ENCODE measurements at places on chromosomes 2 and 18. TPM values are rescaled to one million over a fixed set of nuclear protein-coding genes. Genes with fewer than 3 reads are reported as not detected.

Gene SPHKAP
- total RNA-seq = not detected

Gene REG3G
- not detected for total RNA-seq

Gene MARCHF4
- total RNA-seq = 0.17 TPM

Gene ASAP2
- 80.8 TPM for total RNA-seq

Gene DOK6
- not detected for total RNA-seq

Gene LBX2
- total RNA-seq = not detected

Gene PROKR1
- total RNA-seq = not detected

Gene PCARE
- not detected for total RNA-seq

DNA sequence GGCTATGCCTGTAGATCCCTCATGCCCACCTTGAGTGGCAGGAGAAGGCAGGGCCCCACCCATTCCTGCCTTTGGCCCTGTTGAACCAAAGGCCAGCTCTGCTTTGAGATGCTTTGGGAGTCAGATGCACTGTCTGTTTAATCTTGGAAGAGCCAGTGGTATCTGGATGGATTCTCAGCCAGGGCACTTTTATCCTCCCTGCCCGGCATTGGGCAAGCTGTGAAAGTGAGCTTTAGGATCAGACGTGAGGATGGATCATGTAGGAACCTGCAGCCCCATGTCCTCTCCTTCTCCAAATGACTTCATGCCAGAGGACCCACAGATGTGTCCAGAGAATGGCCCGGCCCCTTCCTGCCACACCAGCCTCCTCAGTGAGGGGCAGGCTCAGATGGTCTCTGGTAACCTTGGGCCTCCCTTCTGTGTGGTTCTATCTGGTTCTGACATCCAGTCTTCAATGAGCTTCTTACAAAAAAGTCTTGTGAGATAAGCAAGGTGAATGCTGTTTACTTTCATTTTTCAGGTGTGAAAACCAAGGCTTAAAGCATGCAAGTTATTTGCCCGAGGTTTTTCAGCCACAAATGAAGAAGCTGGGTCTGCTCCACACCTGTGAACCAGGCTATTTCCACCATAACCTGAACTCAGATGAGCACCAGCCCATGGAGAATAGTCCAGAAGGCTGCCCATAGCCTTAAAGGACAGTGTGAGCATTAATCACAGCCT is 123.8 kb downstream of the KCTD1 start:
- no peak for DNase-seq

- DNase-seq = peak; percentile 80
Measured at GRCh38 chr18:8890957-8891464, 185.7 kb downstream of the MTCL1 start.

DNA sequence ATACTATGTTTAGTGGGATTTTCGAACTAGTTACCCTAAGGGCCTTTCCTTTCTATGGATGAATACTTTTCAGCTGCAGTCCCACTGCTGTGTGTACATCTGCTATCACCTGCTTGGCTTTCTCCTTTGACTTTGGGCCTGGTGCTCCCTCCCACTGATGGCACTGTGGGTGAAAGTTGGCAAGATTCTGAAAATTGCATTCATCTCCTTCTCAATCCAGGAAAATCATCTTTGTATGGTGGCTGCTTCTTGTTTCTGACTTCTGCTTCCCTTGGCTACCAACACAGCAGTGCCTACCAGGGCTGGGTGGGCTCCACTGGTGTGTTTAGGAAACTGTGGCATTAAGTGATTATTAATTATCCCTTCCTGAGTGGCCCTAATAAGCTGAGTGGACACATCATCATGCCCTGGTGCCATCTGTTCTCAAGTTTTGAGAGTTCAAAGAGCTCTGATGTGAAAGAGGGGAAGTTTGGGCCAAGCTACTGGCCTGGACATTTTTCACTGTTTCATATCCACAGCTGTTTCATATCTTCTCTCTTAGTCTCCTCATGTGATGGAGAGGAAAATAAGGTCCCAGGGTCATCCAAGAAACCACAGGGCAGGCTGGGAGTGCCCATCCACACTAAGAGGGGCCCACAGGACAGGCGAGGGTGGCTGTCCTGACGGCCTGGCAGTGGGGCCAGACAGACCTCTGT is 16.7 kb downstream of the HK2 start:
- no peak for DNase-seq

- no peak for DNase-seq
Measured at GRCh38 chr18:74444104-74444503, 13.0 kb downstream of the DIPK1C start.

GRCh38 chr2:74096052-74096451 is 51.7 kb downstream of the BOLA3 start:
- DNase-seq = no peak

DNA sequence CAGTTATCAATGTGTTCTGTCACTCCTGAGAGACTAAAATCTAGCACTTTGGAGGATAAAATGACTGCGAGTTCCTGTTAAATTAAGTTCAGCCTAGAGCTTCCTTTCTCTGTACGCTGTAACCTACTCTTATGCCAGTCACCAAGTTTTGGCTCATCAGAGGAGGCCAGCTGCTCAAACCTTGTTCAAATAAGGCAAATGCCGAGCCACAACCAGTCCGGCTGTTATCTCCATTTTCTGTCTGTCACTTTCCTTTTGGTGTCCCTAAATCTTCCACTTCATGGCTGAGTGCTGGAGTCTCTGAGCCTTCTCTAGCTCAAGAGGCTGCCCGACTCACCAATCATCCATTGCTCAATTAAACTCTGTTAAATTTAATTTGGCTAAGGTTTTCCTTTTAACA is 33.5 kb upstream of the PXDN start:
- DNase-seq = no peak

DNA sequence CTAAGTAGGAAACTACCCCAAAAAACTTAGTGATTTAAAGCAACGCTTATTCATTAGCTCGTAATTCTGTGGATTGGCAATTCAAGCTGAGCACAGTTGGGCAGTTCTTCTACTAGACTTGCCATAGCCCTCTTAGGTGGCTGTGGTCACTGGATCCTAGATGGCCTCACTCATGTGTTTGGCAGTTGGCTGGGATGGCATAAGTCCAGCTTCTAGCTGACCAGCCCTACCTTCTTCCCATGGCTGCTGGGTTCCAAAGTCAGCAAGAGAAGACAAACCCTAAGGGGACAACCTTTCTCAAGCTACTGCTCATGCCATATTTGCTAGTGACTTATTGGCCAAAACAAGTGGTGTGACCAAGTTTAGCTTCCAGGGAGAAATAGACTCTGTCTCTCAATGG is 95.3 kb downstream of the COPS8 start:
- peak; percentile 28 for DNase-seq

DNA sequence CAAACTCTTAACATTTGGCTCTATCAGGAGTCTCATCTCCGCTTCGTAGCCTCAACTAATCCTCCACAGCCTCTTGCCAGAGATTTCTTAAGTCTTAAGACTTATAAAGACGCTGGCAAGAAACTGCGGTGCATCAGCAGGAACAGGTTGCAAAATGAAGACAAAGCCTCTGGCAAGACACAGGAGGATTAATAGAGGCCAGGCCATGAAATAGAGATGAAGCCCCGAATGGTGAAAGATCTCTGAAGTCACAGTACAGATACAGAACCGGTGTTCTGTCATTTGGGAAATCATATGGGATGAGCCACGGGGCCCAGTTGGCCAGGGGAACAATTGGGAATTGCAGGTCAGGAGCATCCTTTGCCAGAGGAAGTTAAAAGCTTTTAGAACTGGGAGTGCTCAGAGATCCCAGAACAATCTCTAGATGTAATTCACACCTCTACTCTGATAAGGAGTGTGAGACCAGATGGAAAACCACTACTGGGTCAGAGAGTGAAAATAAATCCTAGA is 190.9 kb upstream of the FOSL2 start:
- DNase-seq = no peak

DNA sequence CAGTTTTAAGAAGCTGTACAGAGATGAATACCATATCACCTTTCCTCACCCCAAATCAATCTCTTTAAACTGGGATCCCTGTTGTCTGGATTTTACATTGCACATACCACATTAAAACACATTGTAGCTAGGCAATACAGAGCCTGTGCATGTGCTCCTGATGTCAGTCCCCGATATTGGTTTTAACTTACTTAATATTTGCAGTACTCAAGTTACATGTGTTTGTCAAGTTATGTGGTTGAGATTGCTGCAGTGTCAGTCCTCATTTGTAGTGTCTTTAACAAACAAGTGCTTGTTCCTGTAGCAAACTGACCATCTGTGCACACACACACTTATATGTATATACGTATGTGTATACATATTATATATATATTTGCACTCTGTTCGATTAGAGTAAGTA is 10.4 kb upstream of the UBE2E3 start:
- no peak for DNase-seq

- DNase-seq = peak; percentile 36
Measured at GRCh38 chr18:62877411-62878221, 162.3 kb downstream of the PHLPP1 start.

- DNase-seq = no peak
Measured at GRCh38 chr18:378079-378478, 110.2 kb upstream of the THOC1 start.

- no peak for DNase-seq
Measured at GRCh38 chr18:34494359-34494696, 215.8 kb upstream of the DTNA start.

DNA sequence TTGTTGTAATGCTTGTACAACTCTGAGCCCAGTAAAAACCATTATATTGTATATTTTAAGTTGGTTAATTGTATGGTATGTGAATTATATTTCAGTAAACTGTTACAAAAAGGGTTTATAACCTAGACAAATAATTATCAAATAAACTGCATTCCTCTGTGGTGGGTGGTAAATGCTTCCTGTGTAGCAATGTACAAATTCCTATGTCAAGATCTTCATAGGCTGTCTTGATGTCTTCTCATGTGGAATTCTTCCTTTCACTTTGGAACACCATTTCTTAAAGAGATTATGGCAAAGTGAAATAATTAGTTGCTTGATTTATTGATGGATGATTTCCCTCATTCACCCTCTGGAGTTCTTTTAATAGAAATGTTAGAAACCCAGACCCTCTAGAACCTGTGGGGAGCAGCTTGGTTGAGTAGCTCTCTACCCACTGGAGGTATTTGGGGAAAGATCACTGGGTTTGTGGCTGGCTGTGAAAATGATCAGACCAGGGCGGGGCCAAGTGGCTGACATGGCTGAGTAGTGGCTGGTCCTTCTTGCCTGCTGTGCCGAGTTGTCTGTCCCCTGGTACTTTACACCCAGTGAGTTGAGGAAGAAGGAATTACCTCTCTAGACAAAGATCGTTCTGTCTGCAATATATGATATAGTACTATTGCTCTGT is 22.4 kb upstream of the MGAT5 start:
- DNase-seq = no peak

DNA sequence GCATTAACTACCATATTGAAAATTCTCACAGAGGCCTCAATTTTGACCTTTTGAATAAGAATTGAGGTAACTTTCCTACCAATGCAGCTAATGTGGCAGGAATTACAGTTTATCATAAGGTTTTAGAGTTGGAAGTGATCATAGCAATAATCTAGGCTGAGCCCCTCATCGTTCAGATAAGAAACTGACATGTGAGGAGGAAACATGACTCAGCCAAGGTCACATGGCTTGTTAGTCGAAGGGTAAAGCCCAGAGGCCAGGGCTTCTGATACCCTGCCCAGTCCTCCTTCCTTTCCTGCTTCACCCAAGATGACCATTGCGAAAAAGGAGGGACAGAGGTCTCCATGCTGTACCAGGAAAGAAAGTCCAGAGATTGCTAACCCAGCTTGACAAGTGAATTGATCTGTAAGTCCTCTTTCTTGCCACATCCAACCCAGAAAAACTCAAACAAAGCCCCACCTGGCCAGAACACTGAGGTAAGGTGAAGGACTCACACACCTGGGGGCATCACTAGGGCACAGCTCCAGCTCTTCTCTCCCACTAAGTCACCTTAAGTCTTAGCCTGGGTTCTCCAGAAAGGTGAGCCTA is 174.8 kb downstream of the EN1 start:
- peak; percentile 13 for DNase-seq

GRCh38 chr2:168035458-168035857 is 211.9 kb downstream of the STK39 start:
- no peak for DNase-seq

GRCh38 chr18:50696436-50696835 is 123.4 kb downstream of the MRO start:
- no peak for DNase-seq

DNA sequence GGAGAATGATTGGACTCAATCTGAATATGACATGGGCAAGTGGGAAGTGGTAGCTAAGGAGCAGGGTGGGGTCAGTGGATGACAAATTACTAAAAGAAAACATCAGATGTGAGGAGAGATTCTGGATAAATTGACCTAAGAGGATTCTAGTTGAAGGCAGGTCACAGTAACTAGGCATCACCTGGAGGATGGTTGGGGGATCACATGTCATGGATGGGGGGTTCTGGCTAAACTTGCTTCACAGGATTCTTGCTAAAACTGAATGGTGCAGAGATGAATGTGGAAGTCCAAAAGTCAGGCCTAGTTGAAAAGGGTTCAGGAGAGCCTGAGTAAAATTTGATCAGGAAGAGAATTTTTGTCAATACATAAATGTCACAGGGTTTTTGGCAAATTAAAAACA is 18.3 kb downstream of the CLHC1 start:
- DNase-seq = no peak

DNA sequence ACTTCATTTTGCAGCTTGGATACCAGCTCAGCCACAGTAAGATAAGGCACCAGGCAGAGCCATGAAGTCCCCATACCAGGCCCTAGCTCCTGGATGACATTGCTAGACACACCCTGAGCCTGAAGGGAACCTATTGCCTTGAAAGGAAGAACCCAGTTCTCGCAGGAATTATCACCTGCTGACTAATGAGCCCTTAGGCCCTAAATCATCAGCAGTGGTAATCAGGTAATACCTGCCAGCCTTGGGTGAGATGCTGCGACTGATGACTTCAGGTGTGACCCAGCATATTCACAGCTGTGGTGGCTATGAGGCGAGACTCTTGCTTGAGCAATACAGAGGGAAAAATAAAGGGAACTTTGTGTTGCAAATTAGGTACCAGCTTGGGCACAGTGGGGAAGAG is 24.9 kb downstream of the CLK1 start:
- DNase-seq = peak; percentile 26

- no peak for DNase-seq
Measured at GRCh38 chr2:33340280-33340679, 136.2 kb upstream of the RASGRP3 start.

GRCh38 chr2:37855283-37856041 is 69.6 kb upstream of the RMDN2 start:
- no peak for DNase-seq

DNA sequence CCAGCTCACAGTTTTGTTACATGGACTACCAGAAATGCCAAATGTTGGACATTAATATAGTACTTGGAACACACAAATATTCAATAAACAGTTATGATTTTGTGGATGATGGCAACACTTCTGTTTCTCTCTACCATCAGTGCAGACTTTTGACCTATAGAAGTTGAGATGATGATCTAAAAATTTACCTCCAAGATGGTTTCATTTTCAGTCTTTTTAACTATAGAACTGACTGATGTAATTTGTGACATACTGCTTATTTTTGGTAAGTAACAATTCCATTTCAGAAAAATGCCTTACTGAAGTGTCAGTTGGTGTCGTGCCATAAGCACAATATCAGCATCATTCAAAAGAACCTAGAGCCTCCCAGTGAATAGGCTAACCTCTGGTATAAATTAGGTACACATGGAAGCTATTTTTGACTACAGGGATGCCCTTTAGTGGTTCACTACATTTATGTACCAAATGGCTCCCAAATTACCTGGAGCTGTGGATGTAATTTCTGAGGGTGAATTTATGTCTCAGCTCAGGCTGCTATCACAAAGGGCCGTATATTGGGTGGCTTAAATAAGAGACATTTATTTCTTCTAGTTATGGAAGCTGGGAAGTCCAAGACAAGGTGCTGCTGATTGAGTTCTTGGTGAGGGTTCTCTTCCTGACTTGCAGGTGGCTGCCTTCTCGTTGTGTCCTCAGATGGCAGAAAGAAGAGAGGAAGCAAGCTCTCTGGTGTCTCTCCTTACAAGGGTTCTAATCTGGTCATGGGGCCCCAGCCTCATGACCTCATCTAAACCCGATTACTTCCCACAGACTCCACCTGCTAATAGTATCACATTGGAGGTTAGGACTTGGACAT is 66.5 kb downstream of the ALPK2 start:
- no peak for DNase-seq
